Lung microvascular endothelial cell (primary cell): ENCODE measurements at places on chromosomes 7 and 10.
A peak's percentile ranks its signal among the peaks of the same experiment; 100 is the strongest.

DNA sequence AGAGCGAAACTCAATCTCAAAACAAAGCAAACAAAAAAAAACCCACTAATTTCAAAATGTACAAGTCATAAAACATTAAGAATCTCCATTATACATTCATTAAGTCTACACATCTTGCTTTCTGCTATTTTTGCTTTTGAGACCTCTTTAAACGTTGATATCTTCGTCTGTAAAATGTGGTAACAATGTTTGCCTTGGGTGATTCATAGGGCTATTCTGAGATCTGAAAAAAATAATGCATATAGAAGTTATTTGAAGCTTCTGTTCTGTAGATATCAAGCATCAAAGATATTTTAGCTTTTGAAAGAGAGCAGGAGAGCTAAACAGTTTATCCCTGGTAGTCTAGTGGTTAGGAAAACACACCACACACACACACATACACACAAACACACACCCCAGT is 158.1 kb upstream of the PLXDC2 start:
- no peak for DNase-seq

DNA sequence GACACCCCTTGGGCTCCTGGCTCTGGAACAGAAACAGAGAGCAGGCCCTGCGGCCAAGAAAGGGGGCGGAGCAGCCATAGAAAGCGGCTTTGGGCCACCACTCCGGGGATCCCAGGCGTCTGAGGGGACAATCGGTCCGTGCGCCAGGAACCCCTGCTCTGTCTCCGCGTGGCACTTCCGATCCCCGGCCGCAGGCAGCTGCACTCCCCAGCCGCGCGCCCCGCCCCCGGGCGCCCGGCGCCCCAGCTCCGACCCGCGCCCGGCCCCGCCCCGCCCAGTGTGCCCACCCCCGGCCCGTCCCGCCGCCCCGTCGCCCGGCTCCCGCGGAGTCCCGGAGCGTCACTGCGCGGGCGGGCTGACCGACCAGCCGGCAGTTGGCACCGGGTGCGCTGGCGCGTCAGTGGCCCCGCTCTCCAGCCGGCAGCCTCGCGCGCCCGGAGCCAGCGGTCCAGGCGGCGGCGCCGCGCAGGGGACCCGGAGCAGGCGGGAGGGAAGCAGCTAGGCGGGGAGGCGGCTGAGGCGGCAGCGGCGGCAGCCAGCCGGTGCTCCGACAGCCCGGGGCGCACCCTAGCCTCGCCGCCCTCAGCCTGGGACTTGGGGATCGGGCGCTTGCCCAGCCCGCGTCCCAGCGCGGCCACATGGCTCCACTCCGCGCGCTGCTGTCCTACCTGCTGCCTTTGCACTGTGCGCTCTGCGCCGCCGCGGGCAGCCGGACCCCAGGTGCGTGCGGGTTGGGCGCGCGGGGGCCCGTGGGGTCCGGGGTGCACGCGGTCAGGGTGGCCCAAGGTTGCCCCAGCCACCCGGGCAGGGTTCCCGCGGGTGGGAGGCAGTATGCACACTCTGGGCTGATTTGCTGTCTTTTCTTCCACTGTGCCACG is at the start of gene ADAMTS14:
TSS of gene ADAMTS14 (plus strand) at position 342 of the 878 bp plus-strand sequence. CDS start at position 639, 297 bp downstream.
- DNase-seq, result peak; percentile 36

DNA sequence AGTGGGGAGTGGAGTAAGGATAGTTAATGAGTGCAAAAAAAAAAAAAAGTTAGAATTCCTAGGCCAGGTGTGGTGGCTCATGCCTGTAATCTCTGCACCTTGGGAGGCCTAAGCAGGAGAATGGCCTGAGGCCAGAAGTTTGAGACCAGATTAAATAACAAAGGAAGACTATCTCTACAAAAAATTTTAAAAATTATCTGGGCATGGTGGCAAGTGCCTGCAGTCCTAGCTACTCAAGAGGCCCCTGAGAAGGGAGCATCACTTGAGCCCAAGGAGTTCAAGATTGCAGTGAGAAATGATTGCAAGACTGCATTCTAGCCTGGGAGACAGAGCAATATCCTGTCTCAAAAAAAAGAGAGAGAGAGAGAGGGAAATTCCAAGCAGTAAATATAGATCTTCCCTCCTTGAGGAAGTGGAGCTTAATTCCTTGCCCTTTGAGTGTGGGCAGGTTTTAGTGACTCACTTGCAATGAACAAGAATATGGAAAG is 19.5 kb upstream of the CSTF2T start:
- peak; percentile 1 for DNase-seq

DNA sequence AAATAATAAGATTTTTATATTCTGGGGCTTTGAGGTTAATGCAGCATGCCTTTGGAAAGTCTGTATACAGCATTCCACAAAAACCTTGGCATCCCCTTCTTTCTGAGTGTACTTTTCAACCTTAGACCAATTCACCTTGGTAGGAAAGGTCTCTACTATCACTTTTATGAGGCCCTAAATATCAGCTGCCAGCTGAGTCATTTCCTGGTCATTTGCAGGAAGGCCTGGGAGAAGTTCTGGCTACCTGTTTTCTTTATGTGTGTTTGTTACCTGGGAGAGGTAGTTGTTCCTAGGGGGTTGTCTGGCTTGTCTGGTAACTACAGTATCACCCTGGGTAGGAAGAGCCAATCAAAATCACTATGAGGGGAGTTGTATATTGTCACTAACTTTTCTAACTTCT is 4.1 kb downstream of the SPAM1 start:
- DNase-seq, result no peak

DNA sequence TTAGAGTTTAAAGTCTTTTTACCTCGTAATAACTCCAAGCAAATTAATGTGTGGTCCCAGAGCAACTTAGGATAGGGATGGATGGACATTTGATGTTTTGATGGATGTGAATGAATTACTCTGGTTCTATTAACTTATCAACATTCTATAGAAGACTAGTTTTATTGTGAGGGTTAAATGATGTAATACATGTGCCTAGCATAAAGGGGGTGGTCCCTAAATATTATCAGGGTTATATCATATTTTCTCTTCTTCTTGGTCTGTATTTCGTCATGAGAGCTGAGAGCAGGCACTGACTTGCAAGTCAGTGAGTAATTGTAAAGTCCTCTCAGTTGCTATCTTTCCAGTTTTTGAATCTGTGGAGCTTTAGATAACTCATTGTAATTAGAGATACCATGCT is 219.3 kb downstream of the GATA3 start:
- no peak for DNase-seq

GRCh38 chr10:37520488-37520887 is 336.9 kb downstream of the ZNF248 start:
- DNase-seq, result no peak

GRCh38 chr7:664997-665735 is 61.3 kb upstream of the DNAAF5 start:
- no peak for DNase-seq

- peak; percentile 5 for DNase-seq
Observed at GRCh38 chr7:117219485-117219884, 103.4 kb downstream of the WNT2 start.

DNA sequence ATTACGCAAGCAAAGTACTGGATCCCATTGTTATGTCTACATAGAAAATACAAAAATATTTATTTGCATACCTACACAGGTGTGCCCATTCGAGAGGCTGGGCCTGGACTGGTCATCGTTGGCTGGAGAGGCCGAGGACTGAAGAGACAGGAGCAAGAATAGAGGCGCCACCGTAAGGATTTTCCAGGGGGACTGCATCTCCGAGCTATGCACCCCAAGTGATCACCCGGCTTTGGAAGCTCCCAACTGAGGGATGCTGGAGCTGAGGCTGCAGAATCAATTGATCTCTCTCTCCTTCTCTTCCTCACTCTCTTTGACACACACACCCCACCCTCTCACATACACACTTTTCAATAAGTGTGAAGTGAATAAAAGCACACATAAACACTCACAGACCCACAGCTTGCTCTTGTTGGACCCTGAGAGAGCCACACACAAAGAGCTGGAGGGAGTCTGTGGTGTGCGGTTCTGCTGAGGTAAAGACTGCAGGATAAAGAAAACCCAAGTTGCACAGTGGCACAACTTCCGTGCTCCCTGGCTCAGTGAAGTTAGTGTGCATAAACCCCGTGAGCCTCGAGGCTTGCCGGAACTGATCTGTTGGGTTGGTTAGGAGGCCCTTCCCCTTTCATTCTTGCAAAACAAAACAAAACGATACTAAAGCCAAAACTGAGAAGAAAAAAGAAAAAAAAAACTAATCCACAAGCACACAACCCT is at the start of gene AOAH:
TSS of gene AOAH (minus strand) at position 544 of the 714 bp plus-strand sequence. CDS start at position 198, 346 bp downstream.
- DNase-seq, result no peak

DNA sequence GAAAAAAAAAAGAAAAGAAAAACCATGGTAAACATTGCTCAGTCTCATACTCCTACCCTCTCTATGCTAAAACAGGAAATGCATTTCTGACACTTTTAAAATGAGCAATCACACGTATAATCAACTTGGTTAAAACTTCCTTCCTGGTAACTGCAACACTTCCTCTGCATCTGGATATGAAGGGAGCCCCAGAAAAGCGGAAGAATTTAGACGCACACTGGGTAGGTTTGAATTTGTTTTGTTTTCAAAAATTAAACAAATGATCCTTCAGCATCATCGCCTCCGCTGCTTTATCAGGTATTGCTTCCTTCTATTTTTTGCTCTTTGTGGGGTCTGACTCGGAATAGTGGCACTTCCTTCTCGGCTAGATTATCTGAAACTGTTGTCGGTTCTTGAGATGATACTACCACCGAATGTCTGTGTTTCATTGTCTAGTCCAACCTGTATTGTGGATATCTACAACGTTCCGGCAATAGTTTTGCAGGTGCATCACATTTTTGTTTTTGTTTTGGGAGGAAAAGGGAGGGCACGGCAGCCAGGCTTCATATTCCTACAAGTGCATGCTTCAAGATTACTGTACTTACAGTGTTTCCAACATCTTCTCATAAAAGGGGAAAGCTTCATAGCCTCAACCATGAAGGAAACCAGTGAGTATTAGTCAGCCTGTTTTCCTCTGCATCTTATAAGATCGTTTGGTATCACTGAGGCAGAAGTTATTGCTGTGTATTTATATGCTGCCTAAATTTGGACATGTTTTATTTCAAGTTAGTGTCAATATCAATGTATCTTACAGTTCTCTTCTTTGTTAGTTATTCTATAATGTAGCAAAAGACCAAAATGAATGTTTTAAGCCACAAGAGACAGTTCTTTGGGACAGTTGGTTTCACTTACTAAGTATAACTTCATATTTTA is at the start of gene PIK3CG:
TSS of gene PIK3CG (plus strand) at position 153 of the 912 bp plus-strand sequence. CDS start 2,280 bp downstream, outside the sequence.
- DNase-seq, result peak; percentile 28

DNA sequence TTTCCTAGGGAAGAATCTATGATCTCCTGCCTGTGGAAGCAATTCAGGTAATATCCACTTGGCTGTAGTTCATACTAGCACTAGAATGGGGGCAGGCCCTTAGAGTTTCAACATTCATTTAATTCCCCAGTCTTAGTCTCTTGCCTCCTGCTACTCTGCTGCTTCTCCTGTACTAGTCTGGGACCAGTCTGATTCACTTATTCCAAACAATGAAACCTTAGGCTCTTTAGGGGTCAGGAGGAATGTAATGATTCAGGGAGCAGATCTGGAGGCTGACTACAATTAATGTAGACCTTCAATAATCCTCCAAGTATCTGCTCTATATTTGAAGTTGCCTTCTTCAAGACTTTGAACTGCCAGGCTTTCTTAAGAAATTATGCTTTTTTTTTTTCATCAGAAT is 101.8 kb downstream of the GNAT3 start:
- DNase-seq, result no peak

DNA sequence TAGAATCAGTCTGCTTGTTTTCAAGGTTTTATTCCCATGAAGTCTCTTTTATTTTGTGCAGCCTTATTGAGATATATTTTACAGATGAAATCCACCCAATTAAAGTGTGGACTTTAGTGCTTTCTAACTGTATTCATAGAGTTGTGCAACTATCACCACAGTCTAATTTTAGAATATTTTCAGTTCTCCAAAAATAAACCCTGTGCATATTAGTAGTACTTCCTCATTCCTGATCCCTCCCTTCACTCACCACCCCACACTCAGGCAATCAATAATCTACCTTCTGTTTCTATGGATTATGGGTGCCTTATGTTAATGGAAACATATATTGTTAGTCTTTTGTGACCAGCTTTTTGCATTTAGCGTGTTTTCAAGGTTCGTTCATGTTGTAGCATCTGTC is 185.7 kb upstream of the TMEM72 start:
- DNase-seq, result no peak

GRCh38 chr10:31584098-31584631 is 265.1 kb downstream of the ZEB1 start:
- no peak for DNase-seq

DNA sequence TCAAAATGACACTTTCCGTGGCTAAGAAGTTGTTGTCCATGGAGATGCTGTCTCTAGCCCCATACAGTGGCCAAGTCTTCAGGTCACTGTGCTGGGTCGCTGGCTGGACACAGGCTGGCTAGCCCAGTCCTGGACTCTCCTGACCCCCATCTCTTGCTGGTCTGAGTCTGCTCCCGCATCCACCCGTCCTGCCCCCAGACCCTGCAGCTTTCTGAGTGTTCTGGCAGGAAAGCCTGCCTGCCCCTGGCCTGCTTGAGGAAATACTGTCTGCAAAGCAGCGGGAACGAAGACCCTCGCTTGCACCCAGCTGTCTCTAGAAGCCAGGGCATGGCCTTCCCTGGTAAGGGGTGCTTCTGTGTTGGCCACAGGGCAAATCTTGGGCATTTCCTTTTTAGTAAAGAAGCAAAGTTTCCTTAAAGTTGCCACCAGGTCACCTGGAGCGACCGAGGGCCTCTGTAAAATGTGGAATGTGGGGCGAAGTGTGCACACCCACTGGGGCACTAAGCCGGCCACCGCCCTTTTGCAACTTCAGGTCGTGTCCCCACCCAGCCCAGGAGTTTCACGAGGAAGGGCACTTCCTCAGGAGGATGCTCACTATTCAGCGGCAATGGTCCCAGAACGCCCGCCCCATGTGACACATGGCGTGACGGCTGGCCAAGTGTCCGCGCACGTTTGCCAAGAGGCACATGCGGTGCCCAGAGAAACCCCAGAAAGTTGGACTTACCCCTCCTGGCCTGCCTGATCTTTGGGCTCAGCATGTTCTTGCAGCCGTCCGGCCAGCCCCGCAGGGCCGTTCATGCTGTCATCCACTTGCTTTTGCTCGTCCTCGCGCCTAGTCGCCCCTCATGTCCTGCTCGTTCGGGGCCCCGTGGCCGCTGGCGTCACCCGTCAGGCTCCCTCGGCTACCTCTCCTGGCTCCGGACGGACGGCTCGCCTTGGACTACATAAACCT is 558 bp downstream of the ARHGAP22 start:
- DNase-seq, result peak; percentile 21

- DNase-seq, result no peak
Observed at GRCh38 chr7:83130623-83131545, 31.8 kb downstream of the PCLO start.

DNA sequence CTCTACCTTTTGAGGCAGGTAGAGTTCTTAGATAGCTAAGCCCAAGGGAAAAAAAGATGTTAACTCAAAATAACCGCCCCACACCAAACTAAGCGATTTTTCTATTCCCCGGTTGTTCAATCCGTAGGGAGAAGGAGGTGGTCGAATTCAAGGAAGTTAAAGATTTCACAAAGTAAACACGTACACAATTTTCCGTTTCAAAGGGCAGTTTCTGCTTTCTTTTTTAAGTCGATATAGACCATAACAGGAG is 842 bp downstream of the KBTBD2 start:
- DNase-seq, result no peak

- DNase-seq, result no peak
Observed at GRCh38 chr7:154442939-154443338, 390.7 kb downstream of the DPP6 start.

- DNase-seq, result no peak
Observed at GRCh38 chr7:50552139-50552538, 13.1 kb downstream of the DDC start.
